GM04504 (cell line): ENCODE measurements at places on chromosomes 12 and 14.

GRCh38 chr14:39991041-39991440 lies 558.8 kb upstream of the FBXO33 start:
- no peak for DNase-seq

DNA sequence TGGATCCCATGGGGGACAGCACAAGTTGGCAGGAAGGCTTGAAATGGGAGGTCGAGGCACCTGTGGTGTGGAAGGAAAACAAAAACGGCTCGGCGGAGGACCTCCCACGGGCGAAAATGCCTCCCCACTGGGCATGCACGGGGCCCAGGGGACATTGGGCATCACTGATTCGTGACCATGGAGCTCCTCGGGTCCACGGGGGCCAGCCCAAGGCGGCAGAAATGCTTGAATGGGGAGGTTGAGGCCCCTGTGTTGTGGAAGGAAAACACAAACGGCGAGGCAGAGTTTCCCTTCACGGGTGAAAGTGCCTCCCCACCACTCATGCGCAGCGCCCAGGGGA lies 376.0 kb downstream of the ALG10 start:
- no peak for DNase-seq

DNA sequence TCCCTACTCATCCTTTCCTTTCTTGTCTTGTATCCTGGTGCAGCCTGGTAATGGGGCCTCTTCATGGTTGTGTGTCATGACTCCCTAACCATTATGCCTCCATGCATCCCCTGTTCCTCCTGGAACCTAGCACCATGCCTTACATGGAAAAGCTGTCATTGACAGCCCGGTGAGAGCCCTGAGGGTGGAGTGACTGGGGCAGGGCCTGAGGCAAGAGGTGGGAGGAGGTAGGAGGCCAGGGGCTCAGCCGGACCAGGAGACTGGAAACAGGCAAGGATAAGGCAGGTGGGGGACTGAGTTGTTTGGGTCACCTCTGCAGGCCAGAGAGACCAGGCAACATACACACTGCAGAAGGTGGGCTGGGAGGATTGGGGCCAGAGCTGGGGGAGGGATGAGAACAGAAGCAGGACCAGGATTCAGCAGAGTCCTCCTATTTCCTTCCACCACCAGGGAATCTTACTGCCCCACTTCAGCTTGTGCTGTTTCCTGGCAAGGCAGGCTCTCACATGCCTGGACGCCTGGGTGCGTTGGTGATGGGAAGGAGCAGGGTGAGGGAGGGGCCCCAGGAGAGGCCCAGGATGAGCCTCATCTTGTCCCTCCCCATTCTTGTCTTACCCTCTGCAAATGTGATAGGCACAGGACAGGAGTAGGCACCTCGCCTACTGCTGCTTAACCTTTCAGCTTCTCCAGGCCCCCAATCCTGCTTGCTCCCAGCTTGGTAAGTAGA lies at the start of gene LTB4R2:
LTB4R2 (plus strand) TSS at position 603 of the 727 bp plus-strand sequence. CDS start 525 bp downstream, outside the sequence.
- no peak for DNase-seq

DNA sequence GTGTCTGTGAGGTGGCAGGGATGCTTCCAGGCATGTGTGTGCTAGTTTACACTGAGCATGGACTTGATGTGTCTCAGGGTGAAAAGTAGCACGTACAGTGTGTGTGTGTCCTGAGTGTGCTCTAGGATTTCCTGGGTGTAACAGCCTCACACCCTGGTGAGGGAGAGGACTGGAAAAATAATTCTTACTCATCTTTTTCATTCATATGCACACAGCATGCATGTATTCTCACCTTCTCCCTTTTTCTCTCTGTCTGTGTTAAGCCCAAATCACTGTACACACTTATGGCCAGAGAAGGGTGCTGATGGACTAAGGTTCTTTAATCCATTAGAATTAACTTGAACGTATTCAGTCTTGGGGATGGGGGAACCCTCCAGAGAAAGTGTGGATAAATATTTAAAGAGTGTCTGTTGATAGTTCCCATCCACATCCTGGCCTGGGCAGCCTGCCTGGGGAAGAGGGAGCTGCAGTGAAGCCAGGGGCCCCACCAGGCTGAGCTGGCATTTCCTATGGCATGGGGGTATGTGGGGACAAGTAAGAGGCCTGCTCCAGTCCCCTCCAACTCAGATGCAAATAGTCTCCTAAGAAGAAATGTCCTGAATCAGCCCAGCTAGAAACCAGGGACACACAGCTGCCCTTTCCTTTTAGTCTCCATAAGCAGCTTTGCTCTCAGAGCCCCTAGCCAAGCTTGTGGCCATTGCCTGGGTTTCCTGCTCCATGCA lies 1.1 kb upstream of the HOXC8 start:
- DNase-seq = no peak

GRCh38 chr14:101721951-101722661 lies 39.4 kb upstream of the PPP2R5C start:
- DNase-seq = peak; percentile 34

DNA sequence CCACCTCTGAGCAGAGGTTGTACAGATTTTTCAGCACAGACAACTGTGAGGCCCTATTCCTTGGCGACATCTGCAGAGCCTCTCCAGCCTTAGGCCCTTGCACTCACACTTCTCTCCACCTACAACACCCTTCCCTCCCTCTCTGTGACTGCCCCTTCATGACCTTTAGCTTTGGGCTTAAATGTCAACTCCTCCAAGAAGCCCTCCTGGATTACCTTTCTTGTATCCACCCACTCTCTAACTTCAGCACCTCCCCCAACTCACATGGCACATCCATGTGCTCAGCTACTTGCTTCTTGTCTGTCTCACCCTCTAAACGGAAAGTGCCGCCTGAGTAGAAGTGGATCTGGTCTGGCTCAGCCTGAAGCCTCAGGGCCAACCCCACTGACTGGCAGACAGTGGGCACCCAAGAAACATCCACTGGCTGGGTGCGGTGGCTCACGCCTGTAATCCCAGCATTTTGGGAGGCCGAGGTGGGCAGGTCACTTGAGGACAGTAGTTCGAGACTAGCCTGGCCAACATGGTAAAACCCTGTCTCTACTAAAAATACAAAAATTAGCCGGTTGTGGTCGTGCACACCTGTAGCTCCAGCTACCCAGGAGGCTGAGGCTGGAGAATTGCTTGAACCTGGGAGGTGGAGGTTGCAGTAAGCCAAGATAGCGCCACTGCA lies 22.1 kb downstream of the TRPV4 start:
- no peak for DNase-seq

DNA sequence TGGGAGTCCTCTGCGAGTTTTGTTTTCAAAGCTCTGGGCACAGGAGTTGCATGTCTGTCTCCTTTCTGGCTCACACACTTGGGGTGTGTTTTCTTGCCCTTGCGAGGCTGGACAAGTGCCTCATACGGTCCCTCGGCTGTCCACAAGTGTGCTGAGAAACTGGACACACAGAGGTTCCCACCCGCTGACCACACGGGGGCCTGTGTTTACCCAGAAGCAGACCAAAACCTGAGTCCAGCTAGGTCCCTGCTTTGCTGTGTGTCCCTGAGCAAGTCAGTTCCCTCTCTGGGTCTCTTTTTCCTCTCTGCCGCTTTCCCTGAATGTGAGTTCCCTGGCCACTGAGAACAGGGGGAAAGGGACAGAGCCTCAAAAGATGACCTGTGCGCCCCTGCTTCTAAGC lies 678 bp upstream of the OAS2 start:
- no peak for DNase-seq

DNA sequence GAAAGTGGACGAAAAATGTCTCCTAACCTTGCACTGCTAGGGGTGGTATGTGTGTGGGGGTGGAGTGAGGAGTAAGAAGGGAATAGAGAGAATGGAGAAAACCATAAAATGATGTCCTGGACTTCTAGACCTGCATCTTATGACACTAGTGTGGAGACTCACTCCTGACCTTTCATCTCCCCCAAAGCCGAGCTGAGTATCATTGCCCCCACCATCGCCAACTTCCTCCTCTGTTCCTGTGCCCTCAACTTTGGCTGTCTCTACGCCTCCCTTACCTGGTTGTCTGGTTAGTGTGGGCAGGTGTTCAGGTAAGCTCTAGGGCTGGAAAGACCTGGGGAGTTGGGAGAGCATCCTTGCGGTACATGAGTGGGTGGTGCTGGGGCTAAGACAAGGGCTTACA lies 4.5 kb upstream of the KLHL33 start:
- no peak for DNase-seq

DNA sequence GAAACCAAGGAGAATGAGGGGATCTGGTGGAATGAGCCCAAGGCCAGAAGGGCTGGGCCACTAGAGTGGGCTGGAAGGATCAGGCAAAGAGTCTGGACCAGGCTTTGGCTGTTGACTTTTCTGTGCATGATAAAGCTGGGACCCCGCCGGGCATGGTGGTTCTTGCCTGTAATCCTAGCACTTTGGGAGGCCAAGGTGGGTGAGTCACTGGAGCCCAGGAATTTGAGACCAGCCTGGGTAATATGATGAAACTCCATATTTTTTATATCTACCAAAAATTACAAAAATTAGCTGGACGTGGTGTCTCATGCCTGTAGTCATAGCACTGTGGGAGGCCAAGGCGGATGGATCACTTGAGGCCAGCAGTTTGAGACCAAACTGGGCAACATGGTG lies 393 bp upstream of the KLHL33 start:
- DNase-seq = no peak

DNA sequence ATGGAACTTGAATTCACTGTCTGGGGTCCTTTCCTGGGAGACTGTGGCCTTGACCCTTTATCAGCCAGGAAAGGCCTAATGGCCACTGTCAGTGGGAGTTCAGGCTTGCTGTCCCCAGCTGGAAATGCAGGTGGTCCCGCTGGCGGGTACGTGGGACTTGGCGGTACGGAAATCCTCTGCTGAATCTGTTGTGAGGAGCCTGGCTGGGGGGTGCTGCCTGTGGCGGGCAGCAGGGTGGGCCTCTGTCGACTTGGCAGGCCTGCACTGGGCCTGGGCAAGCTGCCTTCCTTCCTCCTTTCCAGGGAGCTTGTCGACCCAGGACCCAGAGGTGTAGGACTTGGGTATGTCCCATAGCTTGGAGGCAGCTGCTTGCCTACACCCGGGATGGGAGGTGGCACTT lies 26.3 kb downstream of the ZFYVE21 start:
- no peak for DNase-seq

DNA sequence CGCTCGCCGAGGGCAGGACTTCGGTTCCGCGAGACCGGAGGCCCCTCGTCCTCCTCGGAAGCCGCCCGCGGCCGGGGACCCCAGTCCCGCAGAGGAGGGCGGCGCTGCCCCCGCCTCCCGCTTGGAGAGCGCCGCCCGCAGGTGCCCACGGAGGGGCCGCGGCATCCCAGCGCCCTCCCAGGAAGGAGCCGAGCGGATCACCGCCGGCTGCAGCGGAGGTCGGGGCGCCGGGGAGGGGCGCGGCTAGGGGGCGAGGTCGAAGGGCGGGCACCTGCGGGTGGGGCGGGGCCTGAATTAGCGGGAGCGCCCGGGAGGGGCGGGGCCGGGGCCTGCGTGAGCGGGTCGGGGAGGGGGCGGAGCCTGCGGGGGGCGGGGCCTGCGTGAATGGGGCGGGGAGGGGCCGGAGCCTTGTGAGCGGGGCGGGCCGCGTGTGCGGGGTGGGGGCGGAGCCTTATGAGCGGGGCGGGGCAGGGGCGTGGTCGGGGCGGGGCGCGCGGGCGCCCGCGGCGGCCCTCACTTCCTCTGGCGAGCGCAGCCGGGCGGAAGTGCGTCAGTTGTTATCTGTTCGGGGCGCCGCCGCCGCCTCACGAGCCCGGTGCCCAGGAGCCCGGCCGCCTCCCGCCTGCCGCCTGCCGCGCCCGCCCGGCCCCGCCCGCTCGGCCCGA lies at the start of gene FBRSL1:
FBRSL1 (plus strand) TSS at position 550 of the 665 bp plus-strand sequence.
- DNase-seq = peak; percentile 59

- no peak for DNase-seq
Observed at GRCh38 chr12:8064131-8064530, 2.0 kb downstream of the C3AR1 start.

DNA sequence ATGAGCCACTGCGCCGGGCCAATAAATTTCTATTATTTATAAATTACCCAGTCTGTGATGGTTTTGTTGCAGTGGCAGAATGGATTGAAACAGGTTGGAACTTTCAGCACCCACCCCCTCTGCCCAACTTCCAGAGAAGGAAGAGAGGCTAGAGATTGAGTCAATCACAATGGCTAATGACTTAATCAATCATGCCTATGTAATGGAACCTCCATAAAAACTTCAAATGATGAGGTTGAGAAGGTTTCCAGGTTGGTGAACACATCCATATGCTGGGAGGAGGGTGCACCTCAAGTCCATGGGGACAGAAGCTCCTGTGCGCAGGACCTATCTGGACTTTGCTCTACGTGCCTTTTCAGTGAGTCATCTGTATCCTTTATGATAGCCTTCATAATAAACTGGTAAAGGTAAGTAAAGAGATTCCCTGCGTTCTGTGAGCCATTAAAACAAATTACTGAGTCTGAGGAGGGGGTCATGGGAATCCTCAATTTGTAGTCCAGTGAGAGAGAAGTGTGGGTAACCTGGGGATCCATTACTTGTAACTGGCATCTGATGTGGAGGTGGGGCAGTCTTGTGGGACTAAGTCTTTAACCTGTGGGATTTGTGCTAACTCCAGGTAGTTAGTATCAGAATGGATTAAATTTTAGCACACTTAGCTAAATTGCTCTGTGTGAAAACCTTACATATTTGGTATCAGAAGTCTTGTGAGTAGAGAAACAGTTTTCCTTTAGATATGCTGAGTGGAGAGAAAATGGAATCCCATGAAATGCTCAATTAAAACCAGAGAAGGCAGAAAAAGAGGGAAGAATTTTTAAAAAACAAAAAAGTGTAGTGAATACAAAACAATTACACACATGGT lies 11.7 kb upstream of the NGDN start:
- DNase-seq = no peak

GRCh38 chr12:130813436-130813835 lies 25.6 kb downstream of the STX2 start:
- no peak for DNase-seq

- DNase-seq = peak; percentile 44
Observed at GRCh38 chr14:90675399-90675798, 140.8 kb downstream of the TTC7B start.

- no peak for DNase-seq
Observed at GRCh38 chr12:90280033-90280432, 571.4 kb upstream of the ATP2B1 start.

GRCh38 chr14:101231828-101232227 lies 328.3 kb upstream of the RTL1 start:
- DNase-seq = no peak

DNA sequence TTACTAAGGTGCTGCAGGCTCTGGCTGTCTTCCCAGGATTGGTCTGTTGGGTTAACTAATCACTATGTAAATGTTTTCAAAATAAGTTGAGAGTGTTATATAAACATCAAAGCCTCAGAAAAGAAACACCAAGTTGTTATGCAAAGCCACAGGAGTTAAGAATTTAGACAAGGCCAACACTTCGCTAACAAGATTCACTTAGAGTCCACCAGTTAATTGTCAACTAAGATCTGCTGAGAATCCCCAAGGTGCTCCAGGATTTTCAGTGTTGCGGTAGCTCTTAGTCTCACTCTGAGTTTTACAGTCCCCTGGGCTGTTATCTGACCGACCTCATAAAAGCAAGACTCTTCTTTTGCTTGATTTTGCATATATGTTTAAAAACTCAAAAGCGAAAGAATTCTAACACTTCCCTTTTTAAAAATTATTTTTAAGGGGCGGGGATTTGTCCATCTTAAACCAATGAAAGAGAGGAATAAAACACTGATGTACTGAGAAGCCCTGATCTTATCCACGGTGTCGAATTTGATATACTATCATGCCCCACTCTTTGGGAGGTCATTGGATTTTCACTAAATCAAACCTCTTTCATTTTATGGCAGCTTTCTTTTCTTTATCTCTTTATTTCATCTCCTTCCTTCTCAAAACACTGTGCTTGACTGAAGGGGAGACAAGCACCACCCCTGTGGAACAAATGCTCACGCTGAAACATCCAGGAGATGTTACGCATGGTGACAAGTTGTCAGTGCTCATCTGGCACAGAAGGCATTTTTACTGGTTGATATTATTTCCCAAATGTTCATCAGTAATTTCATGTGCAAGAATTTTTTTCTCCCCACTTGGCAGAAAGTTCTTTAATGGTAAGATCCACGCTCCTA lies 7.0 kb downstream of the NIN start:
- DNase-seq = no peak
